CD4-positive, alpha-beta T cell treated with Interleukin-4 for 4 hours (primary cell): ENCODE measurements at places on chromosomes 6 and 20.

GRCh38 chr6:159134701-159135364 lies 34.4 kb upstream of the FNDC1 start:
- DNase-seq: peak; percentile 78

- no peak for DNase-seq
These were observed 235.2 kb upstream of the ASCC3 start for GRCh38 chr6:101116337-101116736.

GRCh38 chr6:81486234-81486633 lies 266.2 kb downstream of the TENT5A start:
- DNase-seq: no peak

- no peak for DNase-seq
These were observed 508.6 kb downstream of the UTRN start for GRCh38 chr6:144793744-144794143.

GRCh38 chr6:14354919-14355572 lies 237.5 kb downstream of the CD83 start:
- DNase-seq: no peak

DNA sequence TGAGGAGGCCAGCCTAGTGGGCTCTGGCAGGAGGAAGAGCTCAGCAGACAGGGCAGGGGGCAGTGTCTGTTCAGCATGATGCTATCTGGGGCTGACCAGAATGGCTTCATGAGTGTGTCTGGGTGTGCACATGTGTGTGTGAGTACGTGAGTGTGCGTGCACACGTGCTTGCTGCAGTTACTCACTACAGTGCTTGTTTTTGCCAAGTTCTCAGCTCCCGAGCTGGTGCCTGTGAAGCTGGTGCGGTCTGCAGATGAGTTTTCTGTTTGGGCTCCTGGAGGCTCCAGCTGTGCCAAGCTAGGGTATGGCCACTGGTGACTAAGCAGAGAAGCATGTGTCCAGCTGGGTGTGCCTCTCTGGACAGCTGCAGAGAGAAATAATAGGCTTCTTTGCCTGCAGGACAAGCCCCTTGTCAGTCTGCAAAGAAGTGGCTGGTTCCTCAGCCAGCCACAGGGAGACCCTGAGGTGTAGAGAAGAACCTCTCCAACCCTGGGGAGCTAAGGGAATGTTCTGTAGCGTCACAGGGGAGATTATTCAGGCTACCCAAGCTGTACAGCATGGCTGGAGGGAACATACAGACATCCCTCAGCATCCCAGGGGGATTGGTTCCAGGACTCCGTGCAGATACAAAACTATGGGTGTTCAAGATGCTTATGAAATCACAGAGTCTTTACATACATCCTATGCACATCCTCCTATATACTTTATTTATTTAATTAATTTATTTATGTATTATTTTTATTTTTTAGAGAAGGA lies 40.2 kb upstream of the FAM50B start:
- DNase-seq: no peak

DNA sequence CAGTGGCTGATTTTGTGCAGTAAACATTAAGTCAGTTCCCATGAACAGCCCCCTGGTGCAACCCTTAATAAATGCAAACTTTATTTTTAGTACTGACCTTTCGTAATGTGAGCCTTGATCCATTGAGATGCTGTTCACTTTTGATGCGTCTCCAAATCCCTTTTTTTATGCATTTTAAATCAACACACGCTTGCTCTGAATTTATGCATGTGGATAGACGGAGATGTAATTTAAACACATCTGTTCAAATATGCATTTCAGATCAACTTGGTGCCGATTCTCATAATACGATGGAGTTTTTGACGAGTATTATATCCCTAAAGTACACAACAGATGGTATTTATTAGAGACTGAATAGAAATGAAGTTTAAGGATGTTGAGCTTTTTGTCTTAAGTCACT lies 505.7 kb downstream of the CDKAL1 start:
- no peak for DNase-seq

- no peak for DNase-seq
These were observed 40.9 kb upstream of the MC3R start for GRCh38 chr20:56207656-56208055.

- DNase-seq: no peak
These were observed 94.0 kb upstream of the MCHR2 start for GRCh38 chr6:100088009-100088408.

DNA sequence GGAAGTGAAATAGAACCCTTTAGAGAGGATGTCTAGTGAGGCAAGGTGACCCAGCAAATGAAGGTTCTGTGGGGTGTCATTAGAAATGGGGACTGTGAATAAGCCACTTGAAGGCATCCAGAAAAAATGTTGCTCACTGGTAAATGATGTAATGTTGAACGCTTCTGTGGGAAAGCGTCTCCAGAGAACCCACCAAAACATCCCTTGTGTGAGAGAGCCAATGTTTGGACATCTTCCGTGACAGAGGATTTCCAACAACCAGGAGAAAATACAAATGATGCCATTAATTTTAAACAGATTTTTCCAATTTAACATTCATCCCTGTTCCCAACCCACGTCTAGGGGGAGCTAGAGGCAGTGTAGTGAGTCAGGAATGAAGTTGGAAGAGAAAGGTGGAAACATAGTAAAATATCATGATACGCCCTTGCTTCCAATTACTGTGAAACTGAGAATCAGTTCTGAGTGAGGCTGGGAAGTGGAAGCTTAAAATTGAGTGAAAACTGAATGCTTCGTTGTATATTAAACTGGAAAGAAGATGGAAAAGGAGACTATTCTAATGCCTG lies 584.2 kb downstream of the CD109 start:
- DNase-seq: no peak

GRCh38 chr20:21232546-21233280 lies 70.4 kb upstream of the XRN2 start:
- no peak for DNase-seq

DNA sequence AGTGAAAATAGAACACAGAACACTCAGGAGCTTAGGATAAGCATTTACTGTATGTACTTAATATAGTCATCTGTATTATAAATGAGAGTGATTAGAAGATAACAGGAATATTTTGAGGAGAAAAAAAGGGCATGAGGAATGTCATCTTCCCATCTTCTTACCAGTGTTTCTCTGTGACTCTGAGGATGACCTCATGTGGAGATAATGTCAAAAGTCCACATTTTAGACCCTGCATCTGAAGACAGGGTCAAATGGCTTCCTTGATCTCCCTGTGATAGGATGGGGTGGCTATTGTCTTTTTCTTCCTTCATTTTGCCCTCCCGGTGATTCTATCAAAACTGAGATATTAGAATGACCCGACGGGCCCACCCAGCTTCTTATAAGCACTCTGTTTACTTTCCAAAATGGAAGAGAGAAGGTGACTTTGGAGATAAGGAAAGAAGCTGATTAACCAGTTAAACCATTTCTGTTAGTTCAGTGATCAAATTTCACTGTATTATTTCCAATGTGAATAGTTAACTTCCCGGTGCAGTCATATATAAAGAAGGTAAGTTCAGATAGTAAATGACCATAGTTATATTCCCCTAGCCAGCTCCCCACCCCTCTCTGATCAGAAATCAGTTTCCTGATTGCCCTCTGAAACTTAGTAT lies 115.7 kb upstream of the SALL4 start:
- DNase-seq: no peak

DNA sequence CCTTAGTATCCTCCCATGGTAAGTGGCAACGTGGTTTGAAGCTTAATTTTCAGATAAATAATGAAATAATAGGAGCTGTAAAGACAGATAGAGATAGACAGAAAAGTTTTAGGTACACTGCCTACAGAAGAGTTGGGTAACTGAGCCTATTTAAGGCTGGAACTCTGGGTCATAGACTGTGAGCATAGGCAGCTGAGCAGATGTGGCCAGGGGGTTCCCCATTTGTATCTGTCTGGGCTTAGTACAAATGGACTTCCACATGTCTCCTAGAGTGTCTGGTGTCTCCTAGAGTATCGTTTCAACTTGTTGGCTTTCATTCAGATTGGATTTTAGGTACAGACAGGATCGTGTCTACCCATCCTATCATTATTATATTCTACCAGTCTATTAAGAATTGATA lies 649.8 kb downstream of the DHX35 start:
- DNase-seq: no peak

GRCh38 chr6:84651583-84651982 lies 112.8 kb downstream of the TBX18 start:
- DNase-seq: no peak

DNA sequence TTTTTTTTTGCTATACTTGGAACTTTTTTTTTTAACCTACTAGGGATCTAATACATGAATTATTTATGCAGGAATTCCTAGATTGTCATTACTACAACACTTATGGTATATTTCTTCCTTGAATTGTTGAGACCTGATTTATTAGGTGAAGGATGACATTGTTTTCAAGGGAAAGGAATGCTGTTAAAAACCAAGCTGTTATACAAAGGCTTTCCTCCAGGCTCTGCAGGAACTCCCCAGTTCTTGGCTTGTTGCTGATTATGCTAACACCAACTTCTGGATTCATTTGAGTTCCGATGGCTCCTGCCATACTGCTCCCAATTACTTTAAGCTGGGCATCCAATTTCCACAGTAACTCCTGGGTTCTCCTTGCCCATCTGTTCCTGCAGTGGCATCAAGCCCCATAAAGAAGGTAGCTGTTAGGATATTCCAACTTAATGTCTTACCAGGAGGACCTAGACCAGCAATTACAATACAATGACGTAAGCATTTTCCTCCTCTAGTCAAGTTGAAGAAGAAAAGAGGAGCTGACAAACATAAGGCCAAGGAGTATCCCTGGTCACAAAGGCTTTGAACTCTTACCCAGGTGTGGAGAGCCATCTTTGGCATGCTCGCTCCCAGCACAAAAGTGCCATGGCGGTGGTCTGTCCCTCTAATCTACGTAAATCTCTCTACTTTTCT lies 215.9 kb upstream of the AGPAT4 start:
- DNase-seq: no peak

GRCh38 chr6:143394389-143394788 lies 56.1 kb downstream of the ADAT2 start:
- DNase-seq: no peak

- no peak for DNase-seq
These were observed 265.5 kb downstream of the PTPRT start for GRCh38 chr20:42924215-42924614.

DNA sequence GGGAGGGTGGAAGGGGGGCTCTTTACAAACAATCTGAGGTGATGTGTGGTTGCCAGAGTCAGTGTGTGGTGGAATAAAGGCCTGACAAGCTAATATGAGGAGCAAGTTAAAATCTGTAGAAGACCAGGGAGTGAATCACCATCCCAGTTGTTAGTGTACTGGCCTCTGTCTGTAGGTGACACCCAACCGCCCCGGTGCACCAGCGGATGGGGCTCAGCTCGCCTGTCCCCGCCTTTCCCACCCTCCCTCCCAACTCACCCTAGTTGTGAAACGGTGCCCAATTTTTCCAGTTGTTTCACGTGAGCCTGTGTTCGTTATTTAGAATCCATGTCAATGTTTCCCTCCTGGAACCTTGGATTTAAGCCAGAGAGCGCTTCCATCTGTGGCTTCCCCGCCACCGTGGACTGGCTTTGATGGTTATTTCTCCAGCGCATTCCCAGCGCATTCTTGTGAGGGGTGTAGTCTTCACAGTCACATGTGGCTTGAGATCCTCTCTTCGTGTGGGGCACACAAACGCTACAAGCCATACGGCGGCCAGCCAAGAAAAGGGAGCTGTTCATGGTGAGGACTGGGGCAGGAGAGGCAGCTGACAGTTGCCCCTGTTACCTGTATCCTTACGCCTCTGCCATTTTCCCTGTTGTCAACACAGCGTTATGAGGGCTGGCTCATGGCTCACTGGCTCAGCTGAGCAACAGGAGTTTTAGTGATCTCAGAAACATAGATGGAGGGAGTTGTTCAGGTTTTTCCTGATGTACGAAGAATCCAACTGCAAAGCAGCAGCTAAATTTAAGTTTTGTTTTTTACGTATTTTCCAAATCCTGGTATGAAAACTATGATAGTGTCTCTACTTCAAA lies 137.6 kb downstream of the ZDHHC14 start:
- no peak for DNase-seq

- DNase-seq: no peak
These were observed 119.6 kb upstream of the EDN1 start for GRCh38 chr6:12170351-12171092.

GRCh38 chr6:24761193-24761835 lies 13.4 kb upstream of the GMNN start:
- DNase-seq: no peak

- no peak for DNase-seq
These were observed 9.9 kb upstream of the WFDC2 start for GRCh38 chr20:45459606-45460005.

DNA sequence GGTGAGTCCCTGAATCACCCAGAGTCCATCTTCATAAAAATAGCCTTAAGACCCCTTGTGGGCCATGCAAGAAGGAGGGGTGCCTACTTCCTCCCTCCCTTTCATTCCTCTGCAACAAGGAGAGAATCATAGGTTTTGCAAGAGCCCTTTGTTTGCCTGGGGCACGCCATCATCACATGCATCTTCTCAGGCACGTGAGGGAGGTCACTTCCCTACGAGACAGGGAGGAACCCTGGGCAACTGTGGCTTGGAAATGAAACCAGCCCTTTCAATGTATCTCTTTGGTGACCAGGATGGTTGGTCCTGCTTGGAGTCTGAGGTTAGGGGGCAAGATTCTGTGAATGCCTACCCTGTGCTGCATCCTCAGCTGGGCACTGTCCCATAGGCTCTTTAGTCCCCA lies 194.8 kb downstream of the MAFB start:
- DNase-seq: peak; percentile 7

GRCh38 chr20:3808544-3808943 lies 11.8 kb upstream of the AP5S1 start:
- DNase-seq: no peak

DNA sequence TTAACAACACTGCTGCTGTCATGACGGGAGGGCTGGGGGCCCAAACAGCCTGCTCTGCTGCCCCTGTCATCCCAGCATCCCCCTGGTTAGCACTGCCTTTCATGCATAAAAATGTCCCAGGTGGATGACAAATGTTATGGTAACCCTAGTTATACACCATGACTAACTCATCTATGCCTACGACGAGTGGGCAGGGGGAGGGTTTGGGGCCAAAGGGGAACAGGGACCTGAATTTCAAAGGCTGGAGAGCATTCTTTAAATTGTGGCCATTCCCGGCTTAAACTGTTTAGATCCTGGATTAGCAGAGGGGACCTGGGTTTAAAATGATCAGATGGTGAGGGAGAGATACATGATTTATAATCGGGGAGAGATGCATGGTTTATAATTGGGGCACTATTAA lies 24.4 kb downstream of the GNAS-AS1 start:
- DNase-seq: no peak

DNA sequence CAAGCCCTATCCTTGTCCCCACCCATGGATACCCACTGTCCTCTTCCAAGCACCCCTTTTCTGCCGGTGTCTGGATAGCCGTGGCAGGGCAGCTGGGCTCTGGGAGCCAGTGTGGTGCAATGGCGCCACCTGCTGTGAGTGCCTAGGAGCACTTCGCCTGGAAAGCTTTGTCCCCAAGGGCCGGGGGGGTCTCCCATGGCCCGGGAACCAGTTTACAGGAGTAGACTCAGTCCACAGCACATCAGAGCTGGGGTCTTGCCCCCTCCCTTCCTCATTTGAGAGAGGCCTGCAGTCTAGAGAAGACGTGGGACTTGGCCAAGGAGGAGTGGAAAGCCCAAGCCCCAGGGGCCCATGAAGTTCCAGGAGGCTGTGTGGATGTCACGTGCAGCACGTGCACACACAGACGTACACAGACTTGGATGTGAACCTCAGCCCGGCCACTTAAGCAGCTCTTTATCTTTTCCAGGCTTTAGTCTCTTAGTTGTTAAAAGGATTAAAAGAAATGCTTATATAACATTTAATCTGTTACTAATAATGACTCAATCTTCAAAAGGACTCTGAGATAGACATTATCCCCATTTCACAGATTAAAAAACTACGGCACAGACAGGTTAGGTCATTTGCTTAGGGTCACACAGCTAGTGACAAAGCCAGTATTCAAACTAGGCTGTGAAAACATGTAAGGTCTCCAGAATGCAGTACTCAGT lies 40.9 kb upstream of the CDH22 start:
- no peak for DNase-seq

- no peak for DNase-seq
These were observed 31.5 kb downstream of the SNX5 start for GRCh38 chr20:17936761-17937732.
